ENCODE measurements at places on chromosomes 7 and 10. TPM values are rescaled to one million over a fixed set of nuclear protein-coding genes. Genes with fewer than 3 reads are reported as not detected.

The CALHM1 gene
- total RNA-seq, result not detected

The MSS51 gene
- 0.48 TPM for total RNA-seq

The CCL24 gene
- not detected for total RNA-seq

The HOXA3 gene
- 10.8 TPM for total RNA-seq

The STEAP4 gene
- total RNA-seq, result not detected

The PRSS2 gene
- not detected for total RNA-seq

The CFTR gene
- not detected for total RNA-seq

The NKX2-3 gene
- not detected for total RNA-seq

The RPEL1 gene
- not detected for total RNA-seq

The NET1 gene
- 86.8 TPM for total RNA-seq

The PRF1 gene
- not detected for total RNA-seq

Data from A549 treated with CpdA at 1 μM for 4 hours (cell line).